Posterior vena cava (tissue), 2 donors: ENCODE measurements at places on chromosomes 2 and 18.

- no peak for DNase-seq
Observed at GRCh38 chr2:24026233-24026632, 16.3 kb downstream of the MFSD2B start.

DNA sequence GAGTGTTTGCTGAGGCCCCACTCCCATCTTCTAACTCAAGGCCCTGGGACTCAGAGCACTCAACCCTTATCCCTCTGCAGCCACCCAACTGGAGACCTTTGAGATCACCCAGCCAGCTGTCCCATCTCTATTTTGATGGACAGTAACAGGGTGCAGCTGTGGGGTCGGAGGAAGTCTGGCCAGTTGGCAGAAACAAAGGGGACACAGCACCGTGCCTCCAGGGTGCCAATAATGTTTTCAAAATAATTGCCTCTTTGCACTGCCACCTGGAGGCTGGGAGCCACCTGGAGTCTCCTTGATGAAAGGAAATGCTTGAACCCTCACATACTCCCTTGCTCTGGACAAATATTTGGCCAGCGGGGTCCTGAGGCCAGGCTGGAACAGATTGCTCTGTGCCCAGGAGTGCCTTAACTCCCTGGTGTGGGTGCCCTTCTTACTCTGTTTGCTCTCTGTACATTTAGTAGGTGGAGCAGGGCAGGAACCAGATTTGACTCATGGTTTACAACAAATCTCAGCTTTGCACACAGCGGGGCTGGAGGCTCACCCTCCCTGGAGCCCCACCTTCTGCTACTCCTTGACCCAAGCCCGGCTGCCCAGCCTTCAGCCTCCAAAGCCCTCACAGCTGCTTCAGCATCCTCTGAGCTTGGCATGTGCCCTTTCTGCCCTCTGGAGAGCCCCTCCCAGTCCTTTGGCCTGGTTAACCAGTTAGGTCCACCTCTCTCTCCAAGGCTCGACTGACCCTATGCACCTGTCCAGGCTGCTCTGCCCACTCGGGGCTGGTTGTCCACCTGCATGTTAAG lies 17.2 kb downstream of the MAL start:
- DNase-seq, result no peak

DNA sequence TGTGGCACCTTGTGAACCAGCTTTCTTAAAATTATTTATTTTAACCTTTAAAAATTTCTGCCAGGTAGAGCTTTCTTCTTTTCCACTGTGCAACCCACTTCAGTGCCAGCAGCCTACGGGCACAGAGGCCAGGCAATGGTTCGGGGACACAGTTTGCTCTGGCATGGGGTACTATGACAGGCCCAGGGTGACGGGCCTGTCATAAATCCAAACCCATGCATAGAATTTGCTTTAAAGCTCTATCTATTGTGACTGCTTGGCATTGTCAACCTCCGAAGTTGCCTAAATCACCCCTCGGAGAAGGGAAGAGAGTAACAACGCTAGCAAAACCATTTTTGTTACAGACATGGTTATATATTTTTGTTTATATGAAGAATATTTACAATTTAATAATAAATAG lies 1.5 kb downstream of the ODC1 start:
- DNase-seq, result no peak

- no peak for DNase-seq
Observed at GRCh38 chr18:49707599-49707998, 105.7 kb downstream of the ACAA2 start.

DNA sequence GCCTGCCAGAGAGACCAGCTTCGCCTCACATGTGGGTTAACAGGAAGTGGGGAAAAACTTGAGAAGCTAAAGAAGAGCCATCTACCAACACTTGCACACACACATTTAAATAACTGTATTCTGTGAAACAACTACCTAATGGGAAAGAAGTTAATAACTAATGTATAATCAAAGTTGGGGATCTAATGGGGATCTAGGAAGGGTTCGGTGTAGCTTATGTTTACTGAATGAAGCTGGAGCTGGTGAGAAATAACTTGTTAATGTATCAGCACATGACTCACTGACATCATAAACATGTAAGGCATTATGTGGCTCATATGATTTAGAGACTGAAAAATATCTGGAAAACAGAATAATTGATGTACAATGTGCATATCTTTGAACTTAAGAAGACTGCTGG lies 421.3 kb upstream of the NXPH2 start:
- DNase-seq, result no peak
